ENCODE measurements at places on chromosomes 3 and 15. TPM values are rescaled to one million over a fixed set of nuclear protein-coding genes. Genes with fewer than 3 reads are reported as not detected.

PYDC2 gene
- total RNA-seq, result not detected

HRH1 gene
- total RNA-seq, result 10.2 TPM

SCAPER gene
- total RNA-seq, result 1.3 TPM

FBN1 gene
- total RNA-seq, result 6.9 TPM

CYP8B1 gene
- total RNA-seq, result not detected

UBA7 gene
- 0.42 TPM for total RNA-seq

Data from A549 treated with RU486 at 1 μM for 4 hours (cell line).